HS-27A (cell line): ENCODE measurements at places on chromosomes 11 and 22.

GRCh38 chr11:95379479-95379878 lies 148.5 kb upstream of the SESN3 start:
- no peak for DNase-seq

DNA sequence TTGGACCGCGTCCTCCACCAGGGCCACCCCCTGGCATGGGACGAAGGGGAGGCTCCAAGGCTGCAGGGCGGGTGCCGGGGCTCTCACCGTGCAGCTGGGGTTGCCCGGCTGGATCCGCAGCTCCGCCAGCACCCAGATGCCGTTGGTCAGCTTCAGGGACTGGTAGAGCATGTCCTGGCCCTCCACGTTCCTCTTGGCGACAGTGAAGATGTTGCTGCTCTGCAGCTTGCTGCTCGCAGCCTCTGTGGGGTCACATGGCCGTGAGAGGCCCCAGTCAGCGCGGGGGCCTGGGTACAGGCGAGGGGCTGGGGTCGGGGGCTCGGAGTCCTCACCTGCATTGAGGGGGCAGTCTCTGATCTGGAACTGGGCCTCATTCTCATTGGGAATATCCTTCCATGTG lies 14.8 kb upstream of the RASL10A start:
- DNase-seq, result no peak

DNA sequence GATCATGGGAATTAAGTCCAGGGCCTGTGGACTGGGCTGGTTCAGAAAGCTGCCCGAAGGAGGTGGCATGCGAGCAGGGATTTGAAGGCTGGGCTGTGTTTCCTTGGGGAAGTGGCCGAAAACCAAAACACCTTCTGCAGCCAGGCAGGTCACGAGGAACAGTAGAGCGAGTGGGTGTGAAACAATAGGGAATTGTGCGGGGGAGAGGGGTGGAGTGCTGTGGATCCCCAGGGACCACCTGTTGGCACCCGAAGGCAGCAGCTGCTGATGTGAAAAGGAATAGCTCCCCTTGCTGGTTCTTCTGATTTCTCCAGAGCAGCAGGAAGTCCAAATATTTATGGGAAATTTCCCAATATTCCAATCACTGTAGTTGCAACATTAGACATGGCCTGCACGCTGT lies 24.6 kb downstream of the TP53I11 start:
- DNase-seq, result no peak

GRCh38 chr11:3738241-3738640 lies 59.1 kb downstream of the NUP98 start:
- no peak for DNase-seq

DNA sequence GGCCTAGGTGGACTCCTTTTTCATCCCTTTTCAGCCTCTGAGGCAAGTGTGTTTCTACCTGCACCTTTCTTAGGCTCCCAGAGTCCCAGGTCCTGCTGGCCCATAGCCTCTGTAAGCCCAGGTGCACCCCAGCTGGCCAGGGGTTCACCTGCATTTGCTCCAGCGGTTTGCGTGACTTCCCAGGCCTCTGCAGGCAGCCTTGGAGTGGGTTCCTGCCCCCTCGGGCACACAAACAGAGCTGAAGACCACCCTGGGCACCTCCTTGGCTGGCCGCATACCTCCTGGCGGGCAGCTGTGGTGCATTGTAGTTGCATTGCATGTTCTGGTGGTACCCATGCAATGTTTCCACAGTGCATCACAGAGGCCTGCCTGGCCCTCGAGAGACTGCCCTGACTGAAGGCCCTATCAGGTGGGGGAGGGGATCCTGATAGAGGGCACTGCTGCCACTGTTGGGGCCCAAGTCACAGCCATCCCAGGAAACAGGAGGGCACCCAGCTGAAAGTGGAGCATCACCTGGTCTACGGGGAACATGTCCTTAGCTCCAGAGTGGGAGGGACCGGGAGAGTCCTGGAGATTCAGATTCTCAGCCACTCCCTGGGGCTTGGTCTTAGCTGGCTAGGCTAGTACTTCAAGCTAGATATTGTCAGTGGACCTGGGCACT lies 14.1 kb downstream of the SHISA8 start:
- DNase-seq, result no peak

DNA sequence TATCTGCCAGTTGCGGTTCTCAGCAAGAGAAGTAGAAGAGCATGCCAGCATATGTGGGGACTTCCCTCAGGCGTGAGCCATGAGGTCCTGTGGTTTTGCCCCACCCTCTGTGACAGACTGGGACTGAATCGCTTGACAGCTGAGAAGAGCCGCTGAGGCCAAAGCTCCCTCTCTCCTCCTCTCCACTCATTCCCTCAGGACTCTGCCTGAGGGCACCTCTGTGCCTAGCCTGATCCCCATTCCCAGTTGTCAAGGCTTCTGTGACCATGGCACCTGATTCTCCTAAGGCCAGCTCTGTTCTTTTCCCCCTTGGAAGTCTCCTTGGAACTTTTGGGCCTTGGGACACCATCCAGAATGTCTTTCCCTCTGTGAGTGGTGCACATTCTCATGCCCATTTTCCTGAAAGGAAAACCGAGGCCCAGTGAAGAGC lies 27.0 kb downstream of the ART5 start:
- DNase-seq, result no peak

- no peak for DNase-seq
These were observed at the start of gene DLG2 for GRCh38 chr11:85627332-85627997. TSS of gene DLG2 (minus strand) at chr11:85627344.

DNA sequence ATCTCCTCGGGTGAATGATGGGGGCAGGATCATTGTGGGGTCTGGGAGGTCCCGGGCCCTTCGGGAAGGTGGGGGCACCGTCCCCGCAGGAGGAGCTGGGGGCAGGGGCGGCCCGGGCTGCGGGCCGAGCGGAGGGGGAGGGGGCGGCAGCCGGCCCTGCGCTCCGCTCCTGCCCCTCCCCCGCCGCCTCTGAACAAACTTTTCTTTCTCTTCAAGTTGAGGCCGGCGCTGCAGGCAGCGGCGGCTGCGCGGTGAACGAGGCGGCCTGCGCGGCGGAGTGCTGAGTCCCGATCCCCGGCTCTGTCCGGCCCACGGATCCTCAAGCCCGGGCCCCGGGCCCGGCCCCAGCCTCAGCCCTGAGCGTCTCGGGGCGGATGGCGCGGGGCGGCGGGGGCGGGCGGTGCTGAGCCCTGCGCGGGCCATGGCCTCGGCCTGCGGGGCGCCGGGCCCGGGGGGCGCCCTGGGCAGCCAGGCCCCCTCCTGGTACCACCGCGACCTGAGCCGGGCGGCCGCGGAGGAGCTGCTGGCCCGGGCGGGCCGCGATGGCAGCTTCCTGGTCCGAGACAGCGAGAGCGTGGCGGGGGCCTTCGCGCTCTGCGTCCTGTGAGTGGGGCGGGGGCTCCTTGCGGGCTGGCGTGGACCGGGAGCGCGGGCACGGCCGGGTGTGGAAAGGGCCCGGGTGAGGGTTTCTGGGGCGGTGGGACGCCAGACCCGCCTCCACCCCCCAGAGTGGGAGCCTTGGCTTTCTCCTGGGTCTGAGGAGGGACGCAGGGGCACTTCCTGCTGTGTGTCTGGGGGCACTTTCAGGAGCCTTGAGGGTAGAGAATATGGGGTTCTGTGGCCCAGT lies at the start of gene INPPL1:
Gene INPPL1, plus strand, starts transcription at position 204 of the 847 bp plus-strand sequence. Its CDS starts 218 bp downstream, at position 422.
- no peak for DNase-seq

GRCh38 chr11:59283825-59284772 lies 71.4 kb upstream of the MPEG1 start:
- DNase-seq, result peak; percentile 20

DNA sequence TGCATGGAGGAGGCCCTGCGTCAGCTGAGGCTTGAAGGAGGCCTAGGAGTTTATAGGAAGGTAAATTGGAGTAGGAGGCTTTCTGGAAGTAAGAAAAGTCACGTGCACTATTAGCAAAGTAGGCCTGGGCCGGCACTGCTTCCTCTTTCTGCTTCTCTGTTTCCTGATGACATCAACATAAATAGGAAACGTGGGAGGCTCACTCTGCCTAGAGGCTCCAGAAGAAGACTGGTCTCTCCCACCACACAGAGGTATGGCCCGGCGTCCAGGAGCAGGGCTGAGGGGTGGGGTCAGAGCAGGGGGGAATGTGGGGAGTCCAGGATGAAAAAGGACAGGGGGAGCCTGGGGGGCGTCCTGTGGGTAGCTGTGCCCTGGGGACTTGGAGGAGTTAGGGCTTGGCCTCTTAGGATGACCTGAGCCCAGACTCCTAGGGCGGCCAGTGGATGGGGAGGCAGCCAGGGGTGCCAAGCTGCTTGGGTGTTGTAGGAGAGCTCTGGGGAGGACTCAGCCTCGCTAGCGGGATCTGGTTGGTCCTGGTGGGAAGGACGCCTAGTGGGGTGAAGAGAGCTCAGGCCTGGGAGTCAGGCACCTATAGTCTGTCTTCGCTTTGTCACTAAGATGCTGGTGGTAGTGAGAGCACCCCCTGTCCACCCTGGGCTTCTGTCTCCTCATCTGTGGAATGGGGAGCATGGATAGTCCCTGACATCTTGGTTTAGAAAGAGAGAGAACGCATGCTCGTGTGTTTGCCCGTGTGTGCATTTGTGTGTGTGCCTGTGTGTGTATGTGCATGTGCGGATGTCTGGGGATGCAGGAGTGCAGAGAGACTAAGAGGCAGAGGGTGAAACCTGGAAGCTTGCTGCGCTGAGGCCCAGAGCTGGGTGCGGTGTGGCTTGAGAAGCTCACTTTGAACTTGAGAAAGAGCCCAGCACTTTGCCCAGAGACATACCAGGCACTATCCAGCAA lies at the start of gene CSF2RB:
Gene CSF2RB, plus strand, starts transcription at position 202 of the 963 bp plus-strand sequence. CDS start 8,580 bp downstream, outside the sequence.
- DNase-seq, result no peak

DNA sequence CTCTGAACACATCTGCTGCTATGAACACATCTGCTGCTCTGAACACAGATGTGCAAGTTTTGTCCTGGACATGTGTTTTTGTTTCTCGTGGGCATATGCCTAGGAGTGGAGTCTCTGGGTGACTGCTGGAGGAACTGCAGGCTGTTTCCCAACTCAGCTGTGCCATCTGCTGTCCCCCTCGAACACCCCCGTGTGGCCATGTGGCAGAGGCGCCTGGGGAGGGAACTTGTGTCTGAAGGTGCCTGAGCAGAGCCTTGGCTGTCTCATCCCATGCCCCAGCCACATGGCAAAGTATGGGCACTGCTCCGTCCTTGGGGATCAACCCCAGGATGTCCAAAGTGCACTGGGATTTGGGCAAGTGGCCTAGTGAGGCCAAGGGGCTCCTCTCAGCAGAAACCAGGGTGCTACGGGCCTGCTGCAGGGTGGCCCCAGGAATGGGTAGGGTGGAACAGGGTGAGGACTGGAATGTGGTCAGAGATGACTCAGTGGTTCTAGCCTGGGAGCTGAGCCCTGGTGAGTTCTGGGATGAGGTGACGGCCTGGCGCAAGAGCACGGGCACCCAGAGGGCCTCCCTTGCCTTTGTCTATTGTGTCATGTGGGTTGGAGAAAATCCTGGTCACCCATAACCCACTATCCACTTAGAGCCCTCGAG lies 14.7 kb downstream of the GATD1 start:
- DNase-seq, result peak; percentile 76

GRCh38 chr11:66847461-66848232 lies 4.4 kb downstream of the RCE1 start:
- no peak for DNase-seq

- DNase-seq, result no peak
These were observed 139.0 kb upstream of the GUCY1A2 start for GRCh38 chr11:107157146-107157808.

GRCh38 chr11:32210556-32210955 lies 119.7 kb downstream of the RCN1 start:
- no peak for DNase-seq

DNA sequence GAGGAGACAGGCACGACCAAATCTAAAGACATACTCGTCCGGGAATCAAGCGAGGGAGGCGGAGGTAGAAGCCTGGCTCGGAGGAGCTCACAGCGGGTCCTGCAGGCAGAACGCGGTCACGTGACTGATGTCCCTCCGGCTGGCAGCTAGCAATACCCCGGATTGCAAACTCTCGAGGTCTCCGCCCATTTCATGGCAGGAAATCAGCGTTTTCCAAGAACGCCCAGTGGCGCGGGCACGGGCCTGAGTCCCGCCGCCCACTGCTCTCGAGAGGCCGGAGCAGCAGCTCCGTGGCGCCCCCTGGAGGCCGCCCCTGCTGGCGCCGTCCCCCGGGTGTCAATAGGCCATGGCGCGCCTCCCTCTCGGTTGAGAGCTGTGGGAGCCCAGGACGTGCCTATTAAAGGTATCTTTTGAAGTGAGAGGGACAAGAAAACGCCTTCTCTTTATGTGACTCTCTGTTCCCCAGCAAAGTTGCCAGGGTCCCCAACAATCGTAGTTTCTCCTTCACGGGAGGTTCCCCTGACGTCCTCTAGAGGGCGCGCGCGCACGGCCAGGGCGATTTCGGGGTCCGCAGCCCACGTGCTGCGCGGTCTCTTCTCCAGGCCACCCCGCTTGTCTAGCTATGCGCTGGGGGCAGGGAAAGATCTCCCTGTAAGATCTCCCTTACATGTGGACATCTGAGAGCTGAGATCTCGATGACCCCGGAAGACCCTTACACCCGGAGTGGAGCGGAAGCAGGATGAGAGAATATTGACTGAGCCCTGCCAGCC lies 37.3 kb upstream of the RBFOX2 start:
- peak; percentile 86 for DNase-seq

DNA sequence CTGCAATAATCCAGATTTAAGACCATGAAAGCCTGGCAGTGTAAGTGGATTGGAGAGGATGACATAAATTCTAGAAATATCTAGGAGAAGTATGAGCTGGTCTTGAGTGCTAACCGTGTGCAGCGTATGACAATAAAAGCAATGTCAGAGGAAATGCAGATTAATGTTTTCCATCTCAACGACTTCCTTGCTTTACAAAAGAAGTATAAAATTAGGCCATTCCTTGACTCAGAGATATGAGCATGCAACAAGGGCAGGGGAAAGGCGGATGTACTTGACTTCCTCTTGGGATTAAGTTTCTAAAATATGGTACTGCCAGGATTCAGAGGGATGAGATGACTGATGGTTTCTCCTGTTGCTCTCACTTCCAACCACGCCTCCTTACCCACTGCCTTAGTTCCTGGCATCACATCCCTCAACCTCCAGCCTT lies 32.3 kb downstream of the ADAMTS15 start:
- no peak for DNase-seq

DNA sequence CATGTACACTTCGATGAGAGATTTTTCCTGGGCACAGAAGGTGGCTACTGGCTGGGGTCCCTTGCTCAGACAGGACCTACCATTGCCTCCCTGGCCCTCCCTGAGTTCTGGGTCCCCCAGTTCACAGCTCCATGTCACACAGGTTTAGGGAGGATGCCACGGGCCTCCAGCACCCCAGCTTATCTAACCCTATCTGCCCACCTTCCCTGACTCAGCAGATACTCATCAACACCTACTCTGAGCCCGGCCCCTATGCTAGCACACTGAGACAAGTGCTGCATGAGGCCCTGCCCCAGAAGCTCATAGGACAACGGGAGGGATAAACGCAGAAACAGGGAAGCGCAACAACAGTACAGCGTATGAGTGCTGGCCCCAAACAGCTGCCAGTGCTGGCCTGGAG lies 9.6 kb downstream of the NAGA start:
- DNase-seq, result no peak
